ENCODE measurements at places on chromosomes 4 and X.

DNA sequence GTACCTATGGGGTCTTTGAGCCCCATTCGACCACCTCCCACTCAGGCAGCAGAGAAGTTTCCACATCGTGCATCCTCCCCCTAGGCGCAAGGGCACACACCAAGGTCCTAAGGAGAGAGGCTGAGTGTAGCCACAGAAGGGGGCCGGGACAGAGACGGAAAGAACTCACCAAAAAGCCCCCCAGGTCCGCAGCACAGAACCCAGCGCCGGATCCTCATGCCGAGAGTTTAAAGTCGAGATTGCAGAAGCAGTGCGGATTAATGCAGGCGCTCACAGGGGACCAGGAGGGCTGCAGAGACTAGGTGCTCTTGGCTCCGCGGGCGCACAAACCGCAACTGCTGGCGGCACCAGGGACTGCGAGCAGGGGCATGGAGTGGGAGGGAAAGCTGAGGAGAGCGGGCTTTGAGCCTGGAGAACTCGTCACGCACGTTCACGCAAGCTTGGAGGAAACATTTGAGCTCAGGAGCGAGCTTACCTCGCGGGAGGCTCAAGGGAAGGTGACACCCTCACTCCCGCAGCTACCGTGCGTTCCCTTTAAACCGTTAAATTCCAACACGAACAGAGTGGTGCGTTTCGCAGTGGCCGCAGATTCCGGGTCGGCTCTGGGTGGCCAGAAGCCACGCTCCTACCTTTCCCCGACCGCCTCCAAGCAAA is 8.5 kb downstream of the NKX3-2 start:
- DNase-seq, result no peak

- DNase-seq, result no peak
Observed at GRCh38 chr4:142556048-142556447, 290.1 kb downstream of the INPP4B start.

DNA sequence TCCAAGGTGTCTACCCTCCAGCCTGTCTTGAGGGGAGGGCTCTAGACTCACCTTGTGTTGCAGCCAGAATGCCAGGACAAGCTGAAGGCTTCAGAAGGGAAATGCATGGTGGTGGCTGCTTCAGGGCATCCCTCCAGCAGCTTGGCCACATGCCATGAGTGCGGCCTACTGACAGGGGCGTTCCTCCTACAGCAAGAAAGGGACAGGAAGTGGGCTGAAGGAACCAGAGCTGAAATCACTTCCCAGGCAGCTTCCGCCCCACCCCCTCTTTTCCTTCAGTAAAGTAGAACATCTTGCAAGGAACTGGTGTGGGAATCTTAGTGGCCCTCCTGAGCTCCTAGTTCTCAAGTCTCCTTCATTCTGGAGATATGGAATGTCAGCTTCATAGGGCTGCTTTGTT is 167.5 kb upstream of the DGKK start:
- DNase-seq, result no peak

DNA sequence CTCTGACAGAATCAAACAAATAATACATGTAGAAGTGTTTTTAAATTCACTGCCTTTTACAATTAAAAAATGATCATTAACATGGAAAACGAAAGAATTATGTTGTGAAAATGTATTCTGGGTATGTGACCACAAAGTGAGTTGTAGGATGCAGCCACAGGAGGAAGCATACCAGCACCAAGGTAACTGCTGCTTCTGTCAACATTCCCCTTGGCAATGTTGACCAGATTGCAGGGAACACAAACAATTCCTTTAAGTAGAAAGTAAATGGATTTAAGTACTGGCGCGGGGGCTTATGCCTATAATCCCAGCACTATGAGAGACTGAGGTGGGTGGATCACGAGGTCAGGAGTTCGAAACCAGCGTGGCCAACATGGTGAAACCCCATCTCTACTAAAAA is 1877.9 kb upstream of the PCDH7 start:
- DNase-seq, result no peak

DNA sequence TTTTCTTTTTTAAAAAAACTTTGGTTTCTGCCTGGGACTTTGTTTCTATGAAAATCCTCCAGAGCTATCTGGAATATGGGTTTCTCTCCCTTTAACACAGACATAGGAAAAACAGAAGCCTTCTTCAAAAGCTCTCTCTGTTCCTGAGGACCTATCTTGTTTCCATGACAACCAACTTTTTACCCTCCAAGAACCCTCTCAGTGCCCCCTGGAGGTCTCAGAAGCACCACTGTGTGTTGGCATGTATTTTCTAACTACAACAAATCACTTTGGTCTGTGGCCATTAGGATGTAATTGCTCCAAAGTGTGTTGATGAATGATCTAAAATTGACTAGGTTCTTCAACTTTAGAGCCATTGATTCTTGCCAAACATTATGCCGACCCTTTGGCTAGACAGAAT is 1331.6 kb downstream of the ADGRL3 start:
- DNase-seq, result no peak

DNA sequence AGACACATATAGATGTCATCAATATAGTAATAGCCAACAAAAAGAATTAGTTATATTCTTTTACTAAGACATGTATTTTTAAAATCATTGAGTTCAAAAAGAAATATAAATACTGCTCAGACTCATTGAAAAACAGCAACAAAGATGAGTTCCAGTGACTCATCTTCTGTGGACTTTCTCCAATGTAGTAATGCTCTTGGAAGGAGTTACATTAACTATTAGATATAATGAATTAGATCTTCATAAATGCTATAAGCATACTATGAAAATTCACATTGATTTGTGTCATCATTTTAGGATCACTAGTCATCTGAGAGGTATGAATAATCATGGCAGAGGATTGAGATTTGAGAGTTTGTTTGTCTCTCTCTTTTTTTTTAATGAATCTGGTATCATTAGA is 547.8 kb upstream of the PCDH7 start:
- DNase-seq, result no peak

GRCh38 chr4:18404642-18405041 is 383.1 kb upstream of the LCORL start:
- no peak for DNase-seq

DNA sequence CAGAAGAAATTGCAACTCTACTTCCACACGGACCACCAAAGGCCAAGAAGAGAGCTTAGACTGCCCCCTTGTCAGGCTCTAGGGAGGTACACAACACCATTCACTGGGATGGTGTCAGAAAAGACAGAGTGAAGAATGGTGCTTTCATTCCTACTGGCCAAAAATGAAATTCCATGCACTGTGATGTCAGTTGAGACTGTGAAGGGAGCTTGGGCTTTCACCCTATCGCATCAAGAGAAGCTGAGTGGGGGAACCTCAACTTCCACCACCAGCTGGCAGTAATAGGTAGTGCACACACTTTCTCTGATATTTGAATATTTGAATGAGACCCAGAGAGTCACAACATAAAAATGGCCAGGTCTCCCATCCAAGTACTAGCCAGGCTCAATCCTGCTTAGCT is 65.9 kb downstream of the ZNF711 start:
- DNase-seq, result no peak

DNA sequence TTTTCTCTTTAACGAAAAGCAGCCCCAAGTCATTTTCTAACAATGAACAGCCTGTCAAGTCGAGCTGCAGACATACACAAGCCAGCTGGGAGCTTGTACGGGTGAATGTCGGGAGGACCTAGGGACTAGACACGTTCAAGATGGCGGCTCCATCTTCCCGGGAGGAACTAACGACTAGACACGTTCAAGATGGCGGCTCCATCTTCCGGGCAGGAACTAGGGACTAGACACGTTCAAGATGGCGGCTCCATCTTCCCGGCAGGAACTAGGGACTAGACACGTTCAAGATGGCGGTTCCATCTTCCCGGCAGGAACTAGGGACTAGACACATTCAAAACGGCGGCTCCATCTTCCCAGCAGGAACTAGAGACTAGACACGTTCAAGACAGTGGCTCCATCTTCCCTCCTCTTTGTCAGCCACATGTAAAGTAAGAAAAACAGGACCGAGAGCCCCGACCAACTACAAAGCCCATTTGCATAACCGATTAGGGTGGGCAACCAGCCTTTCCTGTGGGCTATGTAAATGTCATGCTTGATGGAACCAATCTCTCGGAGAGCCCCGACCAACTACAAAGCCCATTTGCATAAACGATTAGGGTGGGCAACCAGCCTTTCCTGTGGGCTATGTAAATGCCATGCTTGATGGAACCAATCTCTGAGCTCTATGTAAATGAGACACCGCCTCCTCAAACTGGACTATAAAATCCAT is 175.5 kb downstream of the DHRSX start:
- no peak for DNase-seq

- DNase-seq, result no peak
Observed at GRCh38 chrX:45830343-45830742, 629.7 kb upstream of the DIPK2B start.

- no peak for DNase-seq
Observed at GRCh38 chrX:11265352-11265751, 27.9 kb upstream of the AMELX start.

DNA sequence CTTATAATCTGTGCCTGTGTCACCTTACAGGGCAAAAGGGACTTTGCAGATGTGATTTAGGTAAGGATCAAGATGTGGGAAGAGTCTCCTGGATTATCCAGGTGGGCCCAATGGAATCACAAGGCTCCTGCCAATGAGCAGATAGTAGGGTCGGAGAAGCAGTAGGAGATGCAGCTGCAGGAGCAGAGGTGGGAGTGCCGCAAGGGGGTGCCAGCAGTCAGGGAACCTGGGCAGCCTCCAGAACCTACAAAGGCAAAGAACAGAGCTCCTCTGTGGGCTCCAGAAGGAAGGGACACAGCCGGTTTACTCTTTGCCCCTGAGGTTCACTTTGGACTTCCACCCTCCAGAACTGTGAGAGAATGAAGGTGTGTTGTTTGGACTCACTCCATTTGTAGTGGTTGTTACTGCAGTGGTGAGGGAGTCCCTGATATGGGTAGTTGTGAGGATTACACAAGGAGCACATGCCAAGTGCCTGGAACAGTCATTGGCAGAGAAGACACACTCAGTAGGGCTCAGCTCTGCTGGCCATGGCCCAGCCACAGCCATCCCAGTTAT is 318.5 kb downstream of the EVC2 start:
- DNase-seq, result no peak

GRCh38 chr4:183008492-183008891 is 90.6 kb upstream of the WWC2 start:
- no peak for DNase-seq
